ENCODE measurements at places on chromosomes 7 and 10.

DNA sequence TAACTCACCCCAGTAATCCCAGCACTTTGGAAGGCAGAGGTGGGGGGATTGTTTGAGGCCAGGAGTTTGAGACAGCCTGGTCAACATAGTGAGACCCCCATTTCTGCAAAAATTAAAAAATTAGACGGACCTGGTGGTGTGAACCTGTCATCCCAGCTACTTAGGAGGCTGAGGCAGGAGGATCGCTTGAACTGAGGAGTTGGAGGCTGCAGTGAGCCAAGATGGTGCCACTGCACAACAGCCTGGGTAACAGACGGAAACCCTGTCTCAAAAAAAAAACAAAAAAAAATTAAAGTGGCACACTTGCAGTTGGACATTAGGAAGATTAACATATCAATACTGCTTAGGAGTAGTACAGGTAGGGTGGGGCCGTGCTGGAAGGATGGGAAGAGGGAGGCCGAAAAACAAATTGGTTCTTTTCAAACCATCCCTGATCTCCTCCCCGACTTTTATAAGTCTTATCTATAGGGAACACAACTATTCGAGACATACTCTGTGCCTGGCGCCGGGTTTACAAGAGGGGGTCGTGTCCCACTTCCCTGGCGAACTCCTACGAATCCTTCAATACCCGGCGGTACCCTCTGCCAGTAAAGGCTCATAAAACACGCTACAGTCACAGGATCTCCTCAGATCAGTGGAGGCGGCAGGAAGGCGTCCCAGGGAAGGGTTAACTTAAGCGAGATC lies 628 bp downstream of the TAF6 start:
- no peak for DNase-seq

DNA sequence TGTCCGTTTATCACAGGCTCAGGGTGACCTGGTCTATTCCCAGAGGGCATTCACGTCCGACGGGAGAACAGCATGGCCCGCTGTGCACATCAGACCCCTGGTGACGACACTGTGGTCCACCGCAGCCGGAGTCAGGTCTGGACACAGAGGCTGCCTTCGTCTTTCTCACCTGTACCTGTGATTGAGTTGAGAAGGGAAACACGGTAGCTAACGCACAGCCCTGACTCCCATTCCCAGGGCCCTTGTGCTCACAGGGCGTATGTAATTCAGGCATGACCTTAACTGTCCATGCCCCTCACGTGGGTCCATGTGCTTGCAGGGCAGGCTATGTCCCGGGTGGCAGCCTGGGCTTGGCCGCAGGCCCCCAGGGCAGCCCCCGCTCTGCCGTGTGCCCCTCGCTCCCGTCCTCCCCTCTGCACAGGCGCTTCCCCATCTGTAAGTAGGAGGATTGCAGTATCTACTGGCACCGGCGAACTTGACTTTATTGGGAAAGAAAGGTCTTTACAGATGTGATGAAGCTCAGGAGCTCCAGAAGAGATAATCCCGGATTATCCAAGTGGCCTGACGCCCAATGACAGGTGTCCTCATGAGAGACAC lies 221.3 kb upstream of the TCERG1L start:
- DNase-seq = no peak

- DNase-seq = no peak
These were observed 42.5 kb downstream of the CCDC71L start for GRCh38 chr7:106618480-106618879.

GRCh38 chr10:124612611-124613498 lies 131.3 kb downstream of the FAM53B start:
- DNase-seq = no peak

- peak; percentile 70 for DNase-seq
These were observed 150.1 kb upstream of the KLF6 start for GRCh38 chr10:3935141-3935540.

- no peak for DNase-seq
These were observed 172.5 kb downstream of the BAMBI start for GRCh38 chr10:28849821-28850220.

GRCh38 chr10:126496771-126497545 lies 108.7 kb upstream of the ADAM12 start:
- no peak for DNase-seq

DNA sequence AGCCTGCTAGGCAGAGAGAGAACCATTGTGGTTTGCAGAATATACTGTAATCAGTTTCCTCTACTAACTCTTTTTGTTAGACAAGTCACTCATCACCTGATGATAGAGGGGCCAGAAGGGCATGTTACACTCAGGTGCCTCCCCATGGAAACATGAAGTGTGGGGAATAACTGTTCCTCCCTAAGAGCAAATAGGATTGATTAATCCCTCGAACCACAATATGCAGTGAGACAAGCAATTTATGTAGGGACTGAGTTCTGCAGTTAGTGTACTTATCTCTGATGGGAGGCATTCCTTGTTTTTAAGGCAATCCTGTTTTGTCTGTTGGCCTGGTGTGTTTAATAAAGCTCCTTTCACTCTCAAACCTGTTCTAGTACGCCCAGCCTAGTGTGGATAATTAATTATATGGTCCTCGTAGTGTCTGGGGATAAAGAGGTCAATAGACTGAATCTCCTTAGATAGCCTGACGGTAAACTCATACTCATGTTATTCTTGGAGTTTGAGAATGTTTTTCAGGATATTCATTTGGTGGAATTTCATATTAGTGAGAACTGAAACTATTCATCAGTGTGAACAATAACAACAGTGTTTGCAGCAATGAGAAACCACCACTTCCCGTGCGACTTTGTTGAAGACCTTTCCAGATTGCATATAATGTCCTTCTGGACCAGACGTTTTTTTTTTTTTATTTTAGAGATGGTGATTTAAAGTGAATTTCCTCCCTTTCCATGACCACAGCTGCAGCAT lies 344.8 kb upstream of the FZD8 start:
- no peak for DNase-seq

GRCh38 chr10:31762316-31762715 lies 166.3 kb downstream of the ARHGAP12 start:
- DNase-seq = no peak

DNA sequence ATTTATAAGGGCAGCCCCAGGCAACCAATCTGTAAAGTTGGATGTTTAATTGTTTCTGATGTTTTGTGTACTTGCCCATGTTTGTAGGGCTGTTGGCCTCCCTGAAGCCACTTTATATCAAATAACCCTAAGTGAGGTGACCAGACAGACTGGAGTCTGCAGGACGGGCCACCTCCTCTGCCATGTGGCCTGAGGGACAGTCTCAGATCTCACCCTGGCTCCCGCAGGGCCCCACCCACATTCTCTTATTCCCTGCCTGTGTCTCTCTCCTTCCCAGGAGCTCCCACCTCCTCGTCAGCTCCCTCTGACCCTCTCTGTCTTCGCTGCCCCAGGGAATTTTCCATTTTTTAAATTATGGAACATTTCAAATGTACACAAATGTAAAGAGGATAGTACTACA lies 9.5 kb upstream of the C10orf71 start:
- no peak for DNase-seq

DNA sequence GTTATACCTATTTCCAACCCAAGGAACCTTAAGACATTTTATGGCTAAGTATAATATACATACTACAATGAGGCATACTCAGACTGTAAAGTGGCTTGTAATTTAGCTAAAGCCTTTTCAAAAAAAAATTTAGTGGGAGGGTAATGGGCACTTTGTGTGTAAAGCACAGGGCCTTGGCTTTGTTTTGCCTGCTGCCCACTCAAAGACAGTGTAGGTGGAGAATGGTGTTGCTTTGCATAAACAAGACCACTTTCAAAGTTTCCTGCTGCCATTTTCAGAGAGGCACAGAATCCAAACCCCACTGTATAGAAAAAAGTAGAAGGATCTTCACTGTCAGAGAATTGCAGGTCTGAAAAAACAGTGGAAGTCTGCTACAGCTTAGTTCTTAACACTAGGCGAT lies 21.2 kb upstream of the SLC35B4 start:
- DNase-seq = no peak

DNA sequence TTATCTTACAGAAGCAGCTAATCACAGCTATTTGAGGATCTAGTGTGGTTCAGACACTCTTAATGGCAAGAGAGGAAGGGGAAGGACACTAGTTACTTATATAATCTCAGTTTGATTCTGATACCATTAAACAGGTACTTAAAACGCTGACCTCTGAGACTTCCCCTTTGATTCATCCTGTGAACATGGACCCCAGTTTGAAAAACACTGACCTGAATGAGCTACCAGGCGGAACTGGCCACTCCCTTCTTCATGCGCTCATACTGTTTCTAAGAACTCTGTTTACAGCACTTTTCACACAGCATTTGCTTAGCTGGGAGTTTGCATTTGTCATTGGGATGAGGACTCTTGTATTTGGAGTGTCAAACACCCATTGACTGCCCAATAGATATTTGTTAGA lies 45.7 kb downstream of the BEND7 start:
- no peak for DNase-seq

DNA sequence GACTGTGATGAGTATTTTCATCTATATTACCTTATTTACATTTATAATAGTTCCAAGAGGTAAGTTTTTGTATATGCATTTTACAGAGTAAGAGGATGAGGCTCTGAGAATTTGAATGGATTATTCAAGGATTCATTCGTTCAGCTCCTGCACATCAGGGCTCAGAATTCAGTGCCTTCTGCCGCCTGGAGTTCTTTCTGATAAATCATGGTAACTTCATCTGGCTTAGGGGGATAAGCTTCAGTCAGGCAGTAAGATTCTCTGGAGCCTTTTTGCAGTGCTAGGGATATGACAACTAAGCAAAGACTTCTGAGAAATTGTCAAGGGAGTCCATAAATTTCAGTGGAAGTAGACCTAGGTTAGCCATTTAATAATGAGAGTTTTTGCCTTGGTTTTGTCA lies 668.6 kb downstream of the NRG3 start:
- no peak for DNase-seq

GRCh38 chr10:108409306-108409705 lies 1244.8 kb upstream of the SORCS1 start:
- DNase-seq = no peak

- no peak for DNase-seq
These were observed 48.7 kb downstream of the GRK5 start for GRCh38 chr10:119256030-119256429.

DNA sequence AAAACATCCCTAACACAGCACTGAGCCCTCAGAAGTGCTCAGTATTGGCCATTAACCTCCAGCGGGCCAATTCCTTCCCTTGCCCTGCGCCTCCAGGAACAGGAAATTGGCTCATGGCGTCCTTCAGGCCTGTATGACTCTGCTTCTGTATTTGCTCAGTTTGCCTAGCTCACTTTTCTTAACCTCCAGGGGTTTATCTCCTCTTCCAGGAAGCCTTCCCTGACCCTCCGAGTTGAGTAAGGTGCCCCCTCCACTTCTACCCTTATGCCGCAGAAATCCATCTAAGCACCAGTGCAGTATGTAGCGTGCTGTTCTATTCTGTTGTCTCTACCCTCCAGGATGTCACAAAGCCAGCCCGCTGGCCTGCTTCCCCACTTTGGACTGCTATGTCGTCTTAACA lies 1.1 kb upstream of the SFXN4 start:
- no peak for DNase-seq

DNA sequence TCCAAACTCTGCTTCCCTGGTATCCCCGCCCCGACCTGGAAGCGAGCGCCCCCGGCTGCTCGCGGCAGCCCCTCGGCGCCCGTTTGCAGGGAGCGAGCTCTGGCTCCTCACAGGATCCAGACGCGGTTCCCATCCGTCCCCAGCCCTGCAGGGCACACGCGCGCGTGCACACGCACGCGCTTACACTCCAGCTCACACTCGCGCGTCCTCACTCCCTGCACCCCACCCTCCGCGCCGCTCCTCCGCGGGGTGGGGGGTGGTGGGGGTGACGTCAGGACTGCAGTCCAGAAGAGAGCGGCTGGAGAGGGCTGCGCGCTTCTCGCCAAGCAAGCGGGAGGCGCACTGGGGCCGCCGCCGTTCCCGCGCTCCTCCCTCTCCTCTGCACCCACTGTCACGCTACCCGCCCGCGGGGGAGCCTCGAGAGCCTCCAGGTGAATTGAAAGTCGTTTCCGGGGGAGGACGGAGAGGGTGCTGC lies 255.6 kb downstream of the OTUD1 start:
- no peak for DNase-seq

GRCh38 chr10:86642021-86642420 lies 12.3 kb upstream of the OPN4 start:
- DNase-seq = no peak

GRCh38 chr10:86862786-86863483 lies 94.5 kb downstream of the MMRN2 start:
- DNase-seq = no peak

DNA sequence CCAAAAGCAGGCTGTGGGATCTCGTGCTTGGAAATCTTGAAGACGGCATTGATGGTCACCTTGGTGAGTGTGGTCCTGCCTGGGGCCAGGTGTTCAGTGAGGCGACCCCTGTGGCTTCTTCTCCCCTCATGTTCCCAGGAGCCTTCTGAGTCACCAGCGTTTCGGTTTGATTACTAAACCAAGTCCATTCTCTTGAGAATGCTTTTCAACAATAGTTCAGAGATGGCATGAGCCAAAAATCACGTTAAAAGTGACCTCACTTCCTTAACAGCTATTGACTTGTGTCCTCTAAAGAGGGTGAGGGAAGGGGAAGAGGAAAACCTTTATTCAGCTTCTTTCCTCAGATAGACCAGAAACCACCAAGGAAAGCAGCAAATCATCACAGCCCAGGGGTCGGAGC lies 315.2 kb downstream of the GATA3 start:
- DNase-seq = no peak

DNA sequence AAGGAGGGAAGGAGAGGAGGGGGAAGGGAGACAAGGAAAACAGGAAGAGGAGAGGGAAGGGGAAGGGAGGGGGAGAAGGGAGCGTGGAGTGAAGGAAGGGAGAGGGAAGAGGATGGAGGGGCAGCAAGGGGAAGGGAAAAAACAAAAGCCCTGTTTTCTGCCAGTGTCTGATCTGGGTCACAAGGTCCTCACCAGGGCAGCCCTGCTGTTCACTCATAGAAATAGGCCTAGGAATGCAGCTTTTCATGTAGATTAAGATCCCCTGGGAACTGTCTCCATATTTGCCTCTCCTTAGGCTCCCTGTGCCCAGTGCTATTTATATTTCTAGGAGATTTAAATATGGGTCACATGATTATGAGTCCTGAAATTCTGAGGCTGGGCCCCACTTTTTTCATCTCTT lies 790.7 kb downstream of the TNS3 start:
- no peak for DNase-seq

DNA sequence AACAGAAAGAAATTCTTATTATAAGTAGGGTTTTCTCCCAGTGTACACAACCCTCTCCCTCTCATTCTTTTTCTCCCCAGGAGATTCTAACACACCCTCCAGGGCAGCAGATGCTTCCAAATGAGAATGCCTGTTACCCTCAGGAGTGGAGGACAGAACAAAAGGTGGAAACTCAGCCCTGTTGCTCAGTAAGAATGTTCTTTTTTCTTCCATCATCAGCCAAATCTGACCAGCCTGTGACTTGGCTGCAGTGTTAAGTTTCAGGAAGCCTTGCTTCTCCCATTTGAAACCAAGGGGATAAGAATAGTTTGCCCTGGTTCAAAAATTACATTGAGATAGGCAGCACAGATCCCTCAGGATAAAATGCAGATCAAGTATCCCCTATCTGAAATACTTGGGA lies 77.5 kb upstream of the EEPD1 start:
- no peak for DNase-seq

DNA sequence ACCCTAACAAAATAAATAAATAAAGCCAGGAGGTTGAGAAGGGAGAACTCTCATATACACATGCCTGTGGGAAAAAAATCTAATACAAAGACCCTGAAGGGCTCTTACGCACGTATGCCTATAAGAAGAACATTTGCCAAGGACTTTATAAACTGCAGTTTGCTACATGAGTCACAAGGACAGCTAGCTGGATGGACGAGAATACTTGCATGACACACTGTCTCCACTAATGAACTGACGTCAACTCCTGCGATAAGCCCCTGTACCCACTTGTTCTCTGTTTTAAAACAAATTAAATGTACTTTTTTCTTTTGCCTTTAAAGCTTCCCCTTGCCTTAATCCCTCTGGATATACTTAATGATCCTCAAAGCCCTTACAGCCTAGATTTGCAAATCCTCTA lies 374.6 kb upstream of the GHITM start:
- no peak for DNase-seq
